Regular cardiac myocyte (primary cell): ENCODE measurements at places on chromosomes 3 and 15. TPM values are rescaled to one million over a fixed set of nuclear protein-coding genes. Genes with fewer than 3 reads are reported as not detected.

Gene PAQR5
- total RNA-seq = 0.58 and 2.3 TPM in 2 replicates

Gene ALDH1L1
- total RNA-seq = 2.1 and 4.8 TPM in 2 replicates

Gene ABI3BP
- total RNA-seq = 26.6 and 121 TPM in 2 replicates

Gene P3H2
- 37.2 and 56.0 TPM in 2 replicates for total RNA-seq

Gene DNAH12
- total RNA-seq = under 0.01 and 0.28 TPM in 2 replicates

Gene OR5K2
- total RNA-seq = not detected in 2 replicates

Gene SOX14
- total RNA-seq = not detected in 2 replicates

Gene TGM5
- total RNA-seq = not detected in 2 replicates

Gene CA12
- total RNA-seq = 60.4 and 195 TPM in 2 replicates

Gene TM4SF18
- total RNA-seq = 0.56 and 0.77 TPM in 2 replicates

Gene TLR9
- not detected in 2 replicates for total RNA-seq

Gene LOXL1
- 62.3 and 86.5 TPM in 2 replicates for total RNA-seq

Gene DLL4
- total RNA-seq = 0.28 and 0.38 TPM in 2 replicates

Gene CTXN2
- total RNA-seq = not detected in 2 replicates

Gene ITPKA
- 0.28 and 1.2 TPM in 2 replicates for total RNA-seq

Gene GOLGA6D
- total RNA-seq = under 0.01 TPM in 1 of 2 replicates, not detected in the other

Gene INTS14
- 27.1 and 38.7 TPM in 2 replicates for total RNA-seq

Gene TRMT10C
- 26.2 and 32.2 TPM in 2 replicates for total RNA-seq

Gene GOLGA6L9
- 0.77 and 1.7 TPM in 2 replicates for total RNA-seq

Gene CHRD
- 0.96 and 3.1 TPM in 2 replicates for total RNA-seq
